Epithelial cell of proximal tubule (primary cell): ENCODE measurements at places on chromosomes 1 and 21. TPM values are rescaled to one million over a fixed set of nuclear protein-coding genes. Genes with fewer than 3 reads are reported as not detected.

DNA sequence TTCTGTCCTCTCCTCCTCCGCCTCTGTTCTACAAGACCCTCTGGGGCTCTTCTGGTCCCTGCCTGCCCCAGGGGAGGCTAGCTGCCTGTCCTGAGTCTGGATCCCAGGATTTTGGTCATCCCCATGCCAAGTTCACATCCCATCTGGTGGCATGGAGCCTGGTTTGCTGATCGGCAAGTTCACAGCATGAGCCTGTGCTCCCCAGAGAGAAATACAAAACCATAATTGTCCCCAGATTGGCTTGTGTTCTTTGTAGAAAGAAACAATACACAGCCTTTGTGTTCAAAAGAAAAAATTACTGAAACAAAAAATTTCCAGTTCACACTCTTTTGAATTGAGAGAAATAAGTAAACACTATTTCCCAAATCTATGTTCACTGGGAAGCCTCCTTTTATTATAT lies 149.4 kb upstream of the ZC3H12A start:
- DNase-seq = no peak

- DNase-seq = no peak
Measured at GRCh38 chr1:184116287-184116686, 64.8 kb downstream of the TSEN15 start.

GRCh38 chr21:34582506-34583150 lies 32.3 kb downstream of the RCAN1 start:
- no peak for DNase-seq

DNA sequence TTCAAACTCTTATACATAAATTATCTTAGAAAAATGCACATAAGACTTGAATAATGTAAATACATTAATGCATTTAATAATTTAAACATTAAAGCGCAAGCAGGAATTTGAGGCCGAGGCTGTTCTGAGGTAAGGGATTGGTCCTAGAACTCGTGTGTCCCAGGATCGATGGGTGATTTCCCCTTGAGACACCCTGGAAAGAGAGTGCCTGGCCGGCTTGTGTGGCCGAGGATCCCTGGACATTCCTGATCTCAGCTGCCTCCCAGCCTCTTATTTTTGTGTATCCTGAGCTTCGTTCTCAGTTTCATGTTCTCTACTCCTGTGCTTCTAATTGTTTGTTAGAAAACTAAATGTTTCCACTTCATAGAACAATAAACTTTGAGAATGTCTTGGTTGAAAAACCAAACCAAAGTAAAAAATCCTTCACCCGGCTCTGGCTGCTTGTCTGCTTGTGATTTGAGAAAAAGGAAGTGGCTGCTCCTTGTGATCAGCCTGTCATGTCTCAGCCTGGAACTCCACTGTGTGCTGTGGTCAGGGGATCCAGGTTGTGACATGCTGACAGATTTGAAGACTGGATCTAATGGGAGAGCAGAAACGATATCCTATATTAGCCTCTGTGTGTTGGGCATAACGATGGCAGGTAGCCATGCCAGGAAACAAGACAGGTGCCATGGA lies 40.7 kb downstream of the PEX14 start:
- no peak for DNase-seq

DNA sequence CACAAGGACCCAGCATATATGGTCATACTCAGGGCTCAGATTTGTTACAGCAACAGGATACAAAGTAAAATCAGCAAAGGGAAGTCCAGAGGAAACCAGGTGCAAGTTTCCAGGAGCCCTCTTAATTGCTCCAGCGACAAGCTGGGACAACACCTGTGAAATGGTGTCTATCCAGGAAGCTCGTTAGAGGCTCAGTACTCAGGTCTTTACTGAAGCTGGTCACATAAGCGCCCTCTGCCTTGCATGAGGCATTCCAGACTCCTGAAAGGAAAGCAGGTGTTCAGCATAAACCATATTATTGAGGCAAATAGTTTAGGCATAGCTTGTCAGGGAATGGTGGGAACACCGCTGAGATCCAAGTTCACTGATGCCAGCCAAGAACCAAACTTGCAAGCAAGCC lies 231.0 kb downstream of the SLC35F3 start:
- DNase-seq = no peak

Gene CELA2A
- total RNA-seq = not detected in 2 replicates

Gene ARMH1
- not detected in 2 replicates for total RNA-seq

GRCh38 chr1:117802531-117803257 lies 126.7 kb downstream of the GDAP2 start:
- DNase-seq = no peak

DNA sequence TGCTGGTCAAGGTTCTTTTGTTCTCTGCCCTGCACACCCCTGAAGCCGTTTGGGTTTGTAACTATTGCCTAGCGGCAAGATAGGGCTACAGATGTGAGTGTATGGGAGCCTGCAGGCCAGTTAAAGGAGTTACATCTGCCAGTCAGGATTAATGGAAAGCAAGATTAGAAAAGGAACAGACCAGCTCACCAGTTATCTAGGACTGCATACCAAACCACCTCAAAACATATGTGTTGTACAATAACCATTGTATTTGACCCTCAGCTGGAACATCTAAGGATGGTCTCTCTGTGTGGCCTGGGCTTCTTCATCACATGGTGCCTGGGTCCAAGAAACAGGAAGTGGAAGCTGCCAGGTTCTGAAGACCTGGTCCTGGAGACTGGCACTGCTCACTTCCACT lies 52.5 kb upstream of the FBXO28 start:
- DNase-seq = no peak

DNA sequence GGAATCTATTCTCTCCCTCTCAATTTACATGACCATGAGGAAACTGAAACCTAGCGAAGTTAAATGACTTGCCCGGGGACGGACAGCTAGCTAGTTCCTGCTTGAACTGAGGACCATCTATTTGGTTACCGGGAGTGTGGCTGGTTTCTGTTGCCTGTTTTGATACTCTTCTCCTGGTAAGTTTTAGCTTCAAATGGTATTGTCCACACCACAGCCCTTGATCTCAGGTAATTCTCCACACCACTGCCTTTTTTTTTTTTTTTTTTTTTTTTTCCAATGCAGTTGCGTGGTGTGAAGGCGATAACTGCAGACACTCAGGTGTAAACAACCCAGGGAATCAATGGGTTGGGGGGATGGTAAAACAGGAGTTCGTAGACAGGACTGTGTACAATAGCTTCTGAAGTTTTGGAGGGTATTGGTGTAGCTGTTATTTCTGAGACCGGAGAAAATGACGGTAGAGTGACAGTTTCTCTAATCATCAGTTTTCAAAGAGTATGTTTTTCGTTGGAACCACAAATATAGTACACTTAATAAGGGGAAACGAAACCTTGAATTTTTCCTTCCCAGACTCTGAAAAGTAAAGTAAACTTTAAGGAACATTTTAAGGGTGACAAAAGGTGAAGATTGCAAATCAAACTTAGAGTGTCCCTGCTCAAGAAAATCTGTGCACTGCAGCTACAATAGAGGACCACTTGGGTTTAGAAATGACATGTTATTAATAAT lies 125.3 kb upstream of the CACYBP start:
- DNase-seq = no peak

Gene ADAMTS5
- 2.4 and 3.4 TPM in 2 replicates for total RNA-seq

Gene CRYBG2
- 2.8 and 9.3 TPM in 2 replicates for total RNA-seq

Gene SLC2A1
- 374 and 598 TPM in 2 replicates for total RNA-seq

DNA sequence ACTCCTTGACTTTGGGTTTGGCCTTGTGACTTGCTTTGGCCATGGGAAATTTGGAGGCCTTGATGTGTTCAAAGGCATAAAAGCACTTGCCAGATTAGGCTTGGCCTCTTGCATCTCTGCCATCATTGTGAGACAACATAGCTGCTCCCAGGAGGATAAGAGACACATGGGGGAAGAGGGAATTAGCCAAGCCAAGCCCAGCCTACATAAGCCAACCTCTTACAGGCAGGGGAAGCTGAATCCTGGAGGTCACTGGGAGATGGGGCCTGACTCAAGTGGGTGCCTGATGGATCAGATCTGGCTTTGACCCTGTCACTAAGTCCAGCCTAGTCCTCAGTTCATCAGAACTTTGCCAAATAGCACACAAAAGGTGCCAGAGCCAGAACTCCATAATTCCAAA lies 37.6 kb upstream of the HMGB4 start:
- no peak for DNase-seq

DNA sequence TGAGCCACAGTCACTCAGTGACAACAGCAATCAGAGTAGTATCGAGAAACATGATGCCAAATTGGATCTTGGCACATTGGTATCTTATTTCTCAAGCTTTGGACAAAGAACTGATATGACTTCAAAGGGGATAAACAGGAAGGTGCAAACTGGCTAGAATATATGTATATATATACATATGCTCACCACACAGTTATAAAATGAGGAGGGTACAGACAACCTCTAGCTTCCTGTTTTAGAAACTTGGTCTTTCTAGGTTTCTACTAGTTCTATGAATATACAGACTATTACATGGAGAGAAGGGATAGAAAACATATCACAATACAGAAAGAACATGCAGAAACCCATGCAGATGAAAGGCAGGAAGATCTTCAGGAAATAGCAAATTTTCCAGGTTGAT lies 292.1 kb upstream of the SNX7 start:
- no peak for DNase-seq

DNA sequence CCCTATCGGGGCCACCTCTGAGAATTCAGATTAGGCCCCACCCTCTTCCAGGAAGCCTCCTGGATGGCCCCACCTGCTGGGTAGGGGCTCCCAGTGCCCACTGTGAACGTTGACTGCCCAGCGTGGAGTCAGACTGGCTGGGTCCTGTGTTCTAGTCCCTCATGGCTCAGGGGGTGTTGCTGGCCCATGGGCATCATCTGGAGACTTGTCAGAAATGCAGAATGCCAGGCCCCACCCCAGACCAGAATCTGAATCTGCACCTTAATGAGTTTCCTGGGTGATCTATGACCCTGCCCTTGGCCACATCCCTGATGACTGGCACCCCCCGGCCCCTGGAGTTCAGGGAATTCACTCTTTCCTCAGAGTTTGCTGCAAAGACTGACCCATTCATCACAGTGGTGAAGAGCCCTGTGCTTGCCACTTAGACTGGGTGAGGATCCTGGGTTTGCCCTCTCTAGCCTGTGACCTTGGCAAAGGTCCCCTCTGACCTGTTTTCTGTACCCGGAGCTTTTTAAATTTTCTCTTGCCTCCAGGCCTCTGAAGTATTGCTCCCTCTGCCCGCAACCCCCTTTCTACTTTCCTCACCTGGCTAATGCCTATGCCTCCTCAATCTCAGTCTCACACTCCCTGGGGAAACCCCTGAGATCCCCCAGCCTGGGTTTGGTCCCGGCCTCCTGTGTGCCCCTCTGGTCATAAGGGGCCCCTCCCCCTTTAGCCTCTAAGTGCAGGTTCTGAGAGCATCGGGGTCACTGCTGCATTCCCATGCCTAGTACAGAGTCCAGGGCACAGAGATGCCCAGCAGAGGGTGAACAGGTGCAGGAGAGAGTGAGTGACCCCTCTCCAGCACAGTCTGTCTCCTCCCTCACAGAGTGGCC lies 184.2 kb downstream of the MATN1 start:
- no peak for DNase-seq

Gene CYP4X1
- 0.46 TPM in 1 of 2 replicates, not detected in the other for total RNA-seq

Gene PGLYRP3
- not detected in 2 replicates for total RNA-seq

GRCh38 chr1:2087766-2088165 lies 37.6 kb downstream of the PRKCZ start:
- DNase-seq = no peak

DNA sequence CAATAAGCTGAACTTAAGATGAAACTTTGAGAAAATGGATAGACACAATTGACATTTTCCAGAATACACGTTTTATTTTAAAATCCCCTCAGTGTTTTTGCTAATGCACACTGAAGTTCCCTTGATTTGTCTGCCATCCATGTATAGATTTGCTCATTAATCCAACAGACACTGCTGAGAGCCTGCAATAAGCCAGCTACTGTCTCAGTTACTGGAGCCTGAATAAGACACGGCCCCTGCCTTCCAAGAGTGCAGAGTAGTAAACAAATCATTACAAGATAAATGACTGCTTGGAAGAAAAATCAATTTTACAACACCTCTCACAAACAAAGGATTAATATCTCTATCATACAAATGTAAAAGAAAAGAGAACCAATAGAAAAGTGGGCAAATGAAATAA lies 130.1 kb downstream of the TLR5 start:
- DNase-seq = no peak

- no peak for DNase-seq
Measured at GRCh38 chr1:220700556-220701179, 10.5 kb downstream of the C1orf115 start.

GRCh38 chr21:36023092-36023480 lies 37.2 kb downstream of the SETD4 start:
- DNase-seq = no peak

Gene OR2W3
- total RNA-seq = 2.2 TPM in 1 of 2 replicates, not detected in the other

DNA sequence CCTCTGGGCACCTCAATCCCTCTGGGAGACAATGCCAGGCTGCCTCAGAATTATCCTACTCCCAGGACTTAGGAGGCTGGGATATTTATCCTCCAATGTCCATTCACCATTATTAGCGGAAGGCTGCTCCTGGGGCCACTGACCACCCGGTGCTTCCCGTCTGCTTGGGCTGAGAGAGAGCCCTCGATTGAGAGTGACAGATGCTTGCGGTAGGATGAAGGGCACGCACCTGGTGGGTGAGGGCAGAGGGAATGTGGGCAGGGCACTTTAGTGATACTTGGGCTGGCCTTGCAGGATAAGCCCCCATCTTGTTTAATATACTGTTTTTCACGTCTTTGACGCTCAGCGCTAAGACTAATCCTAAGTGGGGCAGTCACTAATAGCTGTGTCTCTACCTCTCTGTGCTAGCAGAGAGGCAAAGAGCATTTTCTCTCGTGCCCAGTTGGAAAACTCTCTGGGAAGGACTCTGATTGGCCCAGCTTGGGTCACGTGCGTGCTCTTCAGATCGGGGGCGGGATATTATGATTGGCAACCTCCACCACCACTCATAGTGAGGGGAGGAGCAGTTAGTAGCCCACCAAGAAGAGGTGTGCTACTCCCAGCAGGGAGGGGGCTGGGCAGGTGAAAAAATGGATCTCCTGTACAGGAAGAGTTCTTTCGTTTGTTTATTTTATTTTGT lies 10.6 kb upstream of the PARS2 start:
- no peak for DNase-seq

GRCh38 chr1:156691665-156692440 lies 13.5 kb downstream of the CRABP2 start:
- no peak for DNase-seq
